Activated T-helper 17 cell treated with anti-CD3 and anti-CD28 coated beads, Interleukin-2, amount 50 U/mL, for 72 hours (primary cell): ENCODE measurements at places on chromosomes 4 and X. TPM values are rescaled to one million over a fixed set of nuclear protein-coding genes. Genes with fewer than 3 reads are reported as not detected.

The CACNA1F gene
- 0.82 TPM for total RNA-seq

DNA sequence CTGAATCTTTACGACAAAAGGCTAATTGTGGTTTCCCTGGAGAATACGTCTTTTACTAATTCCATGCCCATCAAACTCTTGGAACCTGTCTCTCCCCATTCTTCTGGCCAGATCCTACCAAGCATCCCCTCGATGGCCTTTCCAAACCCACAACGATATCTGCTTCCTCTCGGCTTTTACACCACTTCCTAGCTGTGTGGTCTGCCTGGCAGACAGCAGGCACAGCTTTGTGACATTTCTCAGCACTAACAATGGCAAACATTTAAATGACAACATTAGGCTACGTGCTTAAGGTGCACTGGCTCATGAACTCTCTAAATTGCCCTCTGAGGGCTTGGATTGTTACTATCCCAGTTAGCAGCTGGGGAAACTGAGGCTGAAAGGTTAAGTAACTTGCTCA, 141.0 kb downstream of the NSUN7 start:
- no peak for ATAC-seq

The AMBN gene
- total RNA-seq = not detected

GRCh38 chr4:26300314-26301307, 20.2 kb upstream of the RBPJ start:
- ATAC-seq = no peak

The LRP2BP gene
- total RNA-seq = 5.7 TPM

DNA sequence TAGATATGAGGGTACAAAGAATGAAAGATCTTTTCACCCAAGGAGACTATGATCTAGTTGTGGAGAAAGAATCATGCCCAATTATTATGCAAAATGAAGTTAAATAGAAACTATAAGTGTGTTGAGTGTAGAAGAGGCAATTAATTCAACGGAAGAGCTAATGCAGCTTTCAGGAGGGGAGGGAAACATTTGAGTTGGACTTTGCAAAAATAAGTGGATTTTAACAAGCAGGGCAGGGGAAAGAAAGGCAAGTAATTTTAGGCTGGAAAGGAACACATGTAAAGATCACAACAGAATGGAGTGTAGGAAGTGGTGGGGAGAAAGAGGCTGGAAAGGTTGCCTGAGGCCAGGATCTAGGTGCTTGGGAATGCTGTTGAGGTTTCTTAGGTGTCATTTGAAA, 44.1 kb downstream of the KLHL15 start:
- ATAC-seq = no peak

The CA5B gene
- 45.9 TPM for total RNA-seq

The MORC4 gene
- 7.8 TPM for total RNA-seq

DNA sequence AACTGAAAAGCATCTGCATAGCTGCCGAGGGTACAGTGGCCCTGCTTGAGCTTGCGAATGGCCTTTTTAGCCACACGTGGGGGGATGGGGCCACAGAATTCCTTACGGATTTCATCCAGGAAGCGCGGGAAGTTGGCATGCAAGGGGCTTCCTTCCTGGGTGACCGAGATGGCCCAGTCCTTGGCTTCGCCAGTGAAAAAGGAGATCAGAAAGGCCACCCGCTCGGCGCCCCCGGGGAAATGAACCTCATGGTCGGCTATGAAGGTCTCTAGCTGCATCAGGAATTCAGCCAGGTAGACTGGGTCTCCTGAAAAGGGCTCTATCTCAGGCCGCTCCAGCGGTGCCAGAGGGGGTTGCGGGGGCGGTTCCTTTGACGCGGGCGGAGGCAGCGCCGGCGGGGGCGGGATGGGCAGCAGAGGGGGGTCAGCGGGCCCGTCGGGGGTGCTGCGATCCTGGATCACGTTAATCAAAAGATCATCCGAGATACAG, 909 bp downstream of the RTL5 start:
- ATAC-seq = no peak

DNA sequence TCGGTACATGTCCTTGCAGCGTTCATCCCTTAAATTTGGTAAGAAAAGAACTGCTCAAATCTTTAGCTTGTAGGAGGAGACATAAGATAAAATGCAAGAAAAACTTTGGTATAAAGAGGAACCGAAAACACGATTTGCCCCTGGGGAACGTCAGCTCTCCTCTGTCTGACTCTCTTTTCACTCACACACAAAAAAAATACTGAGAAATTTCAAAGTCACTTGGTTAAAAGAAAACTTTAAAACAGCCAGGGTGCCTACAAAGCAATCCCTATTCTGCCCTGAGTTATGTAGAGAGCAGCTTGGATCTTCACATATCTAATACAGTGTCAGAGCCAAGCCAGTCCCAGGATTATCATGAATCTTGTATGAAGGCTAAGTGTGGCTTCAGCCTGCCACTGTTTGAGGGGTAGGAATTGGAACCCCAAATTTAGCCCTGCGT, 248.5 kb upstream of the CXXC4 start:
- ATAC-seq = no peak

GRCh38 chrX:68917799-68918198, 89.0 kb downstream of the EFNB1 start:
- ATAC-seq = no peak

DNA sequence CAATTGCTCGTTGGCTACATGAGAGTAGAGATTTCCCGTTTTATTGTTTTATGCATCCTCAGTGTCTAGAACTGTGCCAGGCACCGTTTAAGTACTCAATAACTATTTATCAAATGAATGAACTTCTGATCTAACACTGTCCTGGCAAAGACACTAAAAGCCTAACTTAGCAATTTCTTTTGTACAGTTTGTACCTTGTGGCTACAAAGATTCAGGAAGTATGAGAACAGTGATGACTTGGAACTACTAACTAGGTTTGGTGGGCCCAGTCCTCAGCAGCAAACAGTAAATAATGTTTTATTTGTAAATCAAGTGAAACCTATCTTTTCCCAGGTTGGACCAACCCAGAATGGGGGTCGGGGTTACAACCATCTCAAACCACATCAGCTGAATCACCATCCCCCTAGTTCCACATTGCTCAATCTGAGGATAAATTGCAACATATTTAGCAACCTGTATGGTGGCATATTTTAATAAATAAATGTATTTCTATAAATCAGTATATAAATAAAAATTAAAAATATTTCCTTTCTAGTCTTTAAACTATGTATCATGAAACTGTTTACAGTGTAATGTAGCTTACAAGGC, 12.3 kb upstream of the SCRG1 start:
- no peak for ATAC-seq
